ENCODE measurements at places on chromosomes 1 and 21.

DNA sequence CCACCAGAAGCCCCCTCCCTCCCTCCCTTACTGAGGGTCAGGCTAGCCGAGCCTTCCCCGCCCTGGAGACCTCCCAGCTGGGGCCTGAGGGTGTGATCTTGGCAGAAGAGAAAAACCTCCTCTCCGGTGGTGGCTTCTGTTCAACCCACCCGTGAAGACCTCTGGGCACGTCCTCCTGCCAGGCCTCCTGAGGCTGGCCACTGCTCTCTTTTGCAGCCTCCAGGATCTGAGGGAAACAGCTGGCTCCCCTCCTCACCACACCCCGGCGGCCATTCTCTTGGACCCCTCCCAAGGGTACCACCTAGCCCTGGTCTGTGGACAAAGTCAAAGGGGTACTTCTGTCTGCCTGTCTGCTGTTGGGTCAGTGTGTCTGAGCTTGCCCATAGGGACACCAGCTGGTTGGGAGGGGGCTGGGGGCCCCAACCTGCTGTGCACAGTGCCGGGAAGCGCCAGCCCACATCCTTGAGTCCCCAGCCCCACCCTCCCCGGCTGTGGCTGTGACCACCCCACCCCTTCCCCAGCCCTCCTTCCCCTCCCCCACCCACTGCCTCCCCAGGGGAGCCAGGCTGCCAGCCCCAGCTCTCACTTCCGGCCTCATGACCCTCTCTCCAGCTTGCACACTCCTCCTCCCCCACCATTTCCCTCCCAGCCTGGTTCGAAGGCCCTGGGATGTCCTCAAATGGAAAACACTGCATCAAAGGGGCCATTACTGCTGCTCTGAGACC, 48.1 kb downstream of the AHDC1 start:
- DNase-seq = no peak

DNA sequence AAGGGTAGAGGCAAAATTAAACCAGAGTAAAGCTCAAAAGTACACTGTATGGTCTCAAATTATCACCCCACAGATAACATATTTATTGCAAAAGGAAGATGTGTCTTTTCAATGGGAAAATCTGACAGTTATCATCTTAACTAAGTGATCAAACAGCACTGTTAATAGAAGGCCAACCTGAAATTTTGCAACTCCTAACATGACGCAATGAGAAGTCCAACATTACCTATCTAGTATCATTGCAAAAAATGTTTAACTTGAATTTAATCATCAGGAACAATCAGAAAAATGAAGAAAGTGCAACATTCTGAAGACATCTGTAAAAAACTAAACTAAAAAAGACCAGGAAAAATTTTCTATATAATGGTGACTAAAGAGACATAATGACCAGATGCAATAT, 156.7 kb upstream of the POGK start:
- DNase-seq = no peak

GRCh38 chr1:119655154-119655553, 7.1 kb upstream of the ZNF697 start:
- no peak for DNase-seq

DNA sequence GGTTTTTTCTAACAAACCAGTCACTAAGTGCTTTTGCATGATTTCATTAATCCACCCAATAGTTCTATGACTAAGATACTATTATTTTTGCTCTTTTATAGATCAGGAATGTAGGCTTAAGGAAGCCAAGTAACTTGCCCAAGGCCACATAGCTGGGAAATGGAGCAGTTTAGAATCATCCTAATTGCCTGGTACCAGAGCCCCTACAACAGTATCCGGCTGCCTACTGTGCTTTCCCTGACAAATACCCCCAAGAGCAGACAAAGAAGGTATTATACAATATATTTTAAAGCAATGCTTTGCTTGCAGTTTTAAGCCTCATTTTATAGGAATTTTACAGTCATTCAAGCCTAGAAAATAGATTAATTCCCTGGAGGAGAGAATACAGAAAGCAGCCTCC, 45.5 kb upstream of the RASAL2 start:
- no peak for DNase-seq

DNA sequence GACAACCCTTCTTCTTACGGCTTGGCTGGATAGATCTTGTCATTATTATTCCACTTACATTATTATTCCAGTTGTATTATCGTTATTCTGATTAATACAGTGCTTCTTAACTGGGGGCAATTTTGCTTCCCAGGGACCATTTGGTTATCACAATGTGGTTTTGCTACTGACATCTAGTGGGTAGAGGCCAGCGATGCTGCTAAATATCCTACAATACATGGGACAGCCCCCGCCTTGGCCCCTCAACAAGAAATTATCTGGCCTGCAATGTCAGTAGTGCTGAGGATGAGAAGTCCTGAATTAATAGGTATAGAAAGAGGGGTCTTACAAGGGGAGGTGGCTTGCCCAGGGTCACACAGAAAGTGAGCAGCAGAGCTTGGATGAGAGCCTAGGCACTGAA, 105.6 kb downstream of the PTPRU start:
- DNase-seq = no peak

DNA sequence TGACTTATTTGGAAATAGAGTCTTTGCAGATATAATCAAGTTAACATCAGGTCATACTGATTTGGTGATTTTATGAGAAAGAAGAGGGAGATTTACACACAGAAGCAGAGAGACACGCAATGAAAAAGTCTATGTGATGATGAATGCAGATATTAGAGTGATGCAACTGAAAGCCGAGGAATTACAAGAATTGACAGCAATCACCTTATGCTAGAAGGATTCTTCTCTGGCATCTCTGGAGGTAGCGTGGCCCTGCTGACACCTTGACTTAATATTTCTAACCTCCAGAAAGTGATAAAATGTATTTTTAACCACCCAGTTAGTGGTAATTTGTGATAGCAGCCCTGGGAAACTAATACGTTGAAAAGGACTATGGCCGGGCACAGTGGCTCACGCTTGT, 14.2 kb upstream of the CFH start:
- DNase-seq = no peak

DNA sequence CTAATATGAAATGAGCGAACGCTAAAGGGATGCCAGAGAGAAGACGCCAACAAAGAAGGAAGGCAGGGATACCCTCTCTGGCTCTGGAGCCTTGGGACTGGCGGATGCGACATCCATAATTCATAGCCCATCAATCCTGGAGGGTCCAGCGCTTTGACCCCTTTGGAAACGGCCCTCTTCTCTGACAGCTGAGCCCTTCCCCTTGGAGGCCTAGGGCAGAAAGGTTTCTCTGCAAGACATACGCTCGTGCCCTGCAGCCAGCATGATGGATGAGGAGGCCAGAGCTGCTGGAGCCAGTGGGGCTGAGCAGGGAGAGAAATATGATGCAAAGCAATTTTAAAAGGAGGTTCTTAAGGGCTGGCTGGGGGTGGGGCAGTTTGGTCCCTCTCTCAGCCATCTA, 22.2 kb downstream of the OPTC start:
- no peak for DNase-seq

DNA sequence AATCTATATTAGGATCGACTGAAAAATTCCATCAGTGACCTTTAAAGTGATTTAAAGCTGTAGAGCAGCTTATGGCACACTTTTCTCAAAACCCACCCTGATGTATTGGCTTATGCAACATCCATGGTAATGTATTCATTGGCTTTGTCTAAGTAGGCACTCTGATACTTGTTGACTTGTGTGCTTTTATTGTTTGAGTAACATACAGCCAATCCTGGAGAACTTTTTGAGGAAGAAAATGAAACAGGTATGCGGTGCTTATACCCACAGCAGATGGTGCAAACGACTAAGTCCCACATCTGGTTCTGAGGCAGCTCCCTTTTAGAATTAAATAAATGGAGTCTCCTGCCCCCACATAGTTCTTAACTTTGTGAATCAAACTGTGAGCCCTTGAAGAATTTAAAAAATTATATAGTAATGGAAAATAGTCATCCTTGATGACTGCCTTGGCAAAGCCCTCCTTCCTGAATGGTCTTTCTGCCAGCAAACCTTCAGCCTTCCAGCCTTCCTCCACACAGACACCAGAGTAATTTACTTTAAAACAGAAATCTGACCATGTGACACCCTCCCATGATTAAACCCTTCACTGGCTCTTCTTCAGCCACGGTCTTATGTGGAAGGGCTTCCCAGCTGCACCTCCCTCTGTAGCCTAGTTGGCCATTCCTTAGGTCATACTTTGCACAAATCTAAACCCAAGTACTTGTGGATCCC, 116.0 kb downstream of the BCAR3 start:
- DNase-seq = no peak

GRCh38 chr1:17347769-17348592, 24.0 kb upstream of the PADI6 start:
- DNase-seq = no peak
